ENCODE measurements at places on chromosomes 1 and 21.

- DNase-seq, result no peak
Measured at GRCh38 chr1:192789871-192790270, 19.0 kb upstream of the RGS2 start.

DNA sequence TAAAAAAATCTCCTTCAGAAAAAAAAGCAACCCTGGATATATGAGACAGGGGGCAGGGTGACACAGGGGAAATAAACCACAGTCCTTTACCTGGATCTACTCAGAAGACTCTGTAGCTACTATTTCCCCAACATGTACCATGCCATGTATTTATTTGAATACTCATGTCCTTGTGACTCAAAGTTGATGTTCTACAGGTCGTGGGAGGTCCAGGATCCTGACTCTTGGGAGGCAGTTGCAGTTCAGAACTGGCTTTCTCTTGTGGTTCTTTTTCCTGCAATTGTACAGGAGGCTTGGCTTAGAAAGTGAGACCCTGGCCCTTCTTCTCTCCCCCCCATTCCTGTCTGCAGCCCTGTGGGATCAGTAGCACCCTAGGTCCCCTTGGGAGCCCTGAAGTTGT, 5.8 kb upstream of the IL24 start:
- no peak for DNase-seq

DNA sequence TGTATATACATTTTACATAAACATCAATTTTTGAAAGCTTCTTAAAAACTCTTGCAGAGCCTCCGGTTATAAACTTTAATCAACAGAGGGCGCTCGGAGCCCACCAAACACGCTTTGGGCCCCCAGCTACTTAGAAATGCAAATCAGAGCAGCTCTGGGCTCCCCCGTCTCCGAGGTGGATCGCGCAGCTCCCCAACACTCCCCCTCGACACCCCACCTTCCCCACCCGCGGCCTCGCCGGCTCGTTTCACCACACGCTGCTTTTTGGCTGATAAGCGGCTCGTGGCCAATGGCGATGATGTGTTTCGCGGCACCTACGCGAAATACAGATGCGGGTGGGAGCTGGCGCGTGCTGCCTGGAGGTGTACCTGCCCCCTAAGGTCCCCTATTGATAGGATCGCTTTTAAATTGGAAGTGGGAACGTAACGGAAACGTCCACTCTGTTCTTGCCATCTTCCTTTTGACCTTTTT, 1.7 kb upstream of the KIF26B start:
- peak; percentile 51 for DNase-seq

DNA sequence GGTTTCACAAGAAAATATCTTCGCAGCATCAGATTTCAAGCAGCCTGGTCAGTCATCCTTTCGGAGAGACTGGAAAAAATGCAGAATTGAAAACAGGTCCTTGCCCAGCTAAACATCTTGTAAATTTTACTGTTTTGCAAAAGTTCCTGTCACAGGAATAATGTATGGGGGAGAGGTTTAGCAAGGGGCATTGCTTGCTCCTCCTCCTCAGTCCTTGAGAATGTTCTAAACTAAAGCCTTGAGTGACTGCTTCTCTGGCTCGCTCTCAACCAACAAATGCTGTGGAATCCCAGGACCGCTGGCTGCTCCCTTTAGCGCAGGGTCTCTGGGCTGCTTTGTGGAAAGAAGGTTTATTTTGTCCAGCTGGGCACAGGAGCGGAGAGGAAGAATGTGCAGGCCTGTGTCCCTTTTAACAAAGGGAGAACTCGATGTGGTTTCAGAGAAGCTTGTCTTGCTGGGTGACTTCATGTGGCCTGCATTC, 33.6 kb upstream of the FHAD1 start:
- DNase-seq, result no peak

- DNase-seq, result no peak
Measured at GRCh38 chr1:214472364-214472763, 79.0 kb downstream of the PTPN14 start.

GRCh38 chr1:106926803-106927582, 129.5 kb upstream of the PRMT6 start:
- no peak for DNase-seq

Data from stimulated activated CD4-positive, alpha-beta T cell treated with anti-CD3 and anti-CD28 coated beads, Interleukin-12 subunit alpha, Interleukin-12 subunit beta, amount 100 ng/mL, for 24 hours (primary cell).